Testis (tissue), 5 donors: ENCODE measurements at places on chromosomes 7 and 10.

GRCh38 chr10:106513352-106513771 is 651.1 kb downstream of the SORCS1 start:
- DNase-seq: no peak

GRCh38 chr10:78320506-78320905 is 286.8 kb downstream of the RPS24 start:
- no peak for DNase-seq

GRCh38 chr7:133109816-133110215 is 27.9 kb upstream of the CHCHD3 start:
- no peak for DNase-seq

DNA sequence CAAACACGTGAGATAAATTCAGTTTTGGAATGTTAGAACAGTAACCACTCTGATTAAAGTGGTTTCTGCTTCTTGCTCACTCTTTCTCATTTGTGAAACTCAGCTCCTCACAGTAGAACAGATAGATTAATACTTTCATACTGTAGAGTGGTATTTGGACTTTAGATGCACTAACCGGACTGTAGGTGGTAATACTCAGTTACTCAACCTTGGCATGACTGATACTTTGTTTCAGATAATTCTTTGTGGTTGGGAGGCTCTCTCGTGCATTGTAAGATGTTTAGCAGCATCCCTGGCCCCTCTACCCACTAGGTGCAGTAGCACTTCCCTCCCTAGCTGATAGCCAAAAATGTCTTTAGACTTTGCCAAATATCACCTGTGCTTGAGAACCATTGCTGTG is 37.6 kb downstream of the MCU start:
- no peak for DNase-seq

DNA sequence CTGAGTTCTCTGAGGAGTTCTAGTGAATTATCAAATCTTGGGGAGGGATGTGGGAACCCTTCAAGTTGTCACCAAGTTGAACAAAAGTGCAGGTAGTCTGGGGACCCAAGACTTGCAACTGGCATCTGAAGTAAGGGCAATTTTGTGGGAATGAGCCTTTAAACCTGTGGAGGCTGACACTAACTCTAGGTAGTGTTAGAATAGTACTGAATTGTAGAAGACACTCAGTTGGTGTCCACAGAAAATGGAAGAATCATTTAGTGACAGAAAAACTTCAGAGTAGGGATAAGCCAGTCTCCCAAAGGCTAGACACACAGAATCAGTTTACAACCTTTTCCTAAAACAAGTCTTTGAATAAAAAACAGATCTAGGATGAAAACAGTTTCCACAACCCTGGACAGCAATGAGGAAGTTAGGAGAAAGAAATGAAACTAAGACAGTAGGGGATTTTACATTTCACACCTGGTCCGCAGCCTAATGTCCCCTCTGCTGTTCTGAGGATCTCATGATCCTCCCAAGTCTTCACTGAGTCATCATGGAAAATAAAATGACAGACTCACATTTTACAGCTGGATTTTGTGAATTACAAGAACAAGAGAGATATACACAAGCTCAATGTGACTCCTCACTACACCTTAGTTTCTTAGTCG is 23.0 kb upstream of the ING3 start:
- no peak for DNase-seq

DNA sequence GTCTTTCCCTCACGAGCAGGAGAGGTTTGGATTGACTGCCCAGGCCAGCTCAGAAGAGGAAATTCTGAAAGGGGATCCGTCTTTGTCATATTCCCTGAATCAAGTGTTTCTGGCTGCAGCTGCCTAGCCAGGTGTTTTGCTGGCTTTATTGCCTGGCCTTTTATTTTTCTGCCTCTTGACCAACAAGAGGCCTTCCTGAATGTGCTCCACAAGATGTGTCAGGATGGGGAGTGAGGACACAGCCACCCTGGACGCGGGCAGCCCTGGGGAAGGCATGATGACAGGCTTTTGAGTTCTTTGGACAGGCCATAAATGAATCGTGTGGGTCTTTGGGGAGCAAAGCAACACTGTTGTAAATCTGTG is 163.6 kb downstream of the CAMK1D start:
- DNase-seq: no peak

DNA sequence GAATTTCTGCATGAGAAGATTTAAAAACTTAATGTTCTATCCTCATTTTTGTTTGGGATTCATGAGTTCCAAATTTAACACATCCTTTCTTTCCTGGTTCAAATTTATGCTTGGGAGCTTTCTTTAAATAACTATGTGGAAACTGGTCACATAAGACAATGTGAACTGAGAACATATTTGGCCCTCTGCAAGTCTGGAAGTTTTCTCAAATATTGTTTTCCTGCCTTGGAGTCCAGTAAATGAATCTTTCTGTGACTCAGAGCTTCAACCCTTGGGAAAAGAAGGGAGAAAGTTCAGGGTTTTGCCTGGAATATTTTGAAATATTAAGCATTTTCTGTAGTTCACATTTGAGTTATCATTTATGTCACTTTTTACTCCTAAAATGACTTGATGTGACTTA is 559.0 kb upstream of the NRP1 start:
- no peak for DNase-seq

GRCh38 chr10:76408646-76409045 is 977.2 kb downstream of the LRMDA start:
- no peak for DNase-seq

GRCh38 chr7:149849174-149849573 is 11.0 kb downstream of the ZNF862 start:
- DNase-seq: no peak

GRCh38 chr7:151115836-151116418 is 29.7 kb downstream of the AGAP3 start:
- peak; percentile 33 for DNase-seq
